ENCODE measurements at places on chromosomes 2 and 18.

DNA sequence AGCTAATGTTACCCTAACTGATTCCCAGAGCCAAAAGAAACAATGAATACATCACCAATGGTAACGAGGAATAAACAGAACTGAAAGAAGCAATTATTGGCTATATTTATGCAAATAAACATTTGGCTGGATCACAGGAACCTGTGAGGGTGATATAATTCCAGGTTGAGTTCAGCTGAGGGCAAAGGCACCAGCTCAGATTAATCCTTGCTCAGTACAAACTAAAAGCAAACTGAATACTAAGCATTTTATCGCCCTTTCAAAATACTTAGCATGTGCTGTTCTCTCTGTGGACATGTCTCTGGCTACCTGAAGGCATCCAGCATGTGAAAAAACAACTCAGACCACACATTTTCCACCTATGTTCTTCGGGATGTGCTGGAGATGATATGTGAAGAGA, 791.7 kb downstream of the METTL4 start:
- DNase-seq: no peak

GRCh38 chr2:165453561-165454094, 15.9 kb upstream of the CSRNP3 start:
- DNase-seq: no peak

DNA sequence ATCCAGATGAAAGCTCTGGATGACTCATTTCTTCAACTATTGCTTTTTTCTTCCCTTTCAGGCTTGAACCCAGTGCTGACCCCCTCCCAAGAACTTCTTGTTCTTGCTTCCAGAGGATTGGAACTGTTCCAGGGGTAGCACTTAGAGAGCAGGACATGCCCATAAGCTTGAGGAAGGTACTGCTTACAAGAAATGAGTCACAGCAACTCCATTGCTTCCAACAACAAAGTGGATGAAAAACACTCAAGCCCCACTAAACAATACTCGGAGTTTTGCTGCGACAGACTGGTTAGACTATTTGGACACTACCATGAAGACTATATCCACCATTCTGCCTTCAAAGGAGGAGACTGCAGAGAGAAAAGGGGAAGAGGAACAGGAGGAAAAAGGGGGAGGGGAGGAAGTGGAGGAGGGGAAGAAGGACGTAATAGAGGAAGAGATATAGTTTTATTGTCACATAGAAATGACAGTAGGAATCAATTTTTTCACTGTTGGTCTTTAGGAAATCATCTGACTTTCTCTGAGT, 1.6 kb upstream of the EPC2 start:
- DNase-seq: no peak

GRCh38 chr2:23550553-23550952, 165.6 kb downstream of the KLHL29 start:
- no peak for DNase-seq

DNA sequence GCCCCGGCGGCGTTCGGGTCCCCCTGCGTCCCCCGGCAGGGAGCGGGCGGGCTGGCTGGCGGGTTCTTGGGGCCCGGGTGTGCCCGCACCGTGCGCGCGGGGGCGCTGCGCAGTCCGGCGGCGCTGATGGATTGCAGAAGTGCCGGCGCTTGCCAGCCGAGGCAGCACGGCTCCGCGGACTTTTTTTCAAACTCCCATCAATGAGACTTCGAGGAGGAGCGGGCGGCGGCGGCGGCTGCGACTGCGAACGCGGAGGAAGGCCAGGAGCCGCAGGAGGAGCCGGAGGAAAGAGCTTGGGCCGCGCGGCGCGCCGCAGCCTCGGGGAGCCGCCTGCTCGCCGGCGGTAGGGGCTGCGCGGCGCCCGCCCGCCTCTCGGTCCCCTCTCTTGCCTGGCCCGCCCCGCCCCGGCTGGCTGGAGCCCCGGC, at the start of gene GLI2:
Gene GLI2, plus strand, starts transcription at position 123 of the 425 bp plus-strand sequence. CDS start 61,453 bp downstream, outside the sequence.
- DNase-seq: no peak

DNA sequence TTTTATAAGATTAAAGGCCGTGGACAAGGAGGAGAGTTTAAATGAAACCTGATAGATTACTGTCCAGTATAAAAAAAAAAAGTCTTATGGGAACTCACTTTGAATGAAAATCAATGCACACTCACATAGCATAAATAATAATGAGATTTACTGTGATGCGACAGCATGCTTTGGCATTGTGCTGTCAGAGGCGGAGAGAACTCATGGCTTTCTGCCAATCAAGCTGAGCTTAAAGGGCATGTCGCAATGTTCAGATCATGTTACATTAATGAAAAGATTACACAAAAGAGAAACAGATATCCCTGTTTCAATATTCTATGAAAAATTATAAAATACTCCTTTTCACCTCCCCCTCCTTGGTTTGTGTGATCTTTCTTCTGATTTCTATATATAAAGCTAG, 310.8 kb downstream of the ERBB4 start:
- no peak for DNase-seq

DNA sequence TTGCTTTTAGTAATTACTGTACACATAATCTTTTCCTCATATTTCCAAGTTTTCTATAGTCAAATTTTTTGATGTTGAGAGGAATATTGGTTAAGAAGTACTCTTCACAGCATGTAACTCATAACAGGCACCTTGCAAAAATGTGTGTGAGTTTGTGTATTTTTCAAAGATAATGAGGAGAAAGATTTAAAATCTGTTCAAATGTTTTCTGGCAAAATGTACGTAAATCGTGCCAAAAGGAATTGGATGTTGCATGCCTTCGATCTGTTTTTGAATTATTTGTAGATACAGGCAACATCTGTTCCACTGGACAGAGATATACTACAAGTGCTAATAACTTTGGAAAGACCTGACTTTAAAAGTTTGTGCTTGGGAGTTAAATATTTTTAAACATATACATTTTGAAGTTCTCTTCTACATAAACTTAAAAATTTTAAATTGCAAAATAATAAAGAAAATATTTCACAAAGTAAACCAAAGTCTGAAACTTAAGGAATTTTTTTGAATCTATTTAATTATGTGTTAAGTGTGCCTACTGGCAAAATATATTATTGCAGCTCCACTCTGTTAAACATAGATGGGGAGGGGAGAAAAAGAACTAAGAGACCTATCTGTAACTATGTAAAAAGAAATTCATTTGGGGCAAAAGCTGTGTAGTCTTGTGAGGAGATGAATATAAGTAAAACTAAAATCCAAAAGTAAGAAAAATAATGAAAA, 133.5 kb upstream of the UBE2E3 start:
- no peak for DNase-seq

GRCh38 chr2:108184419-108184818, 55.3 kb upstream of the SULT1C3 start:
- no peak for DNase-seq

- DNase-seq: no peak
Measured at GRCh38 chr2:143356336-143356735, 227.1 kb downstream of the ARHGAP15 start.

DNA sequence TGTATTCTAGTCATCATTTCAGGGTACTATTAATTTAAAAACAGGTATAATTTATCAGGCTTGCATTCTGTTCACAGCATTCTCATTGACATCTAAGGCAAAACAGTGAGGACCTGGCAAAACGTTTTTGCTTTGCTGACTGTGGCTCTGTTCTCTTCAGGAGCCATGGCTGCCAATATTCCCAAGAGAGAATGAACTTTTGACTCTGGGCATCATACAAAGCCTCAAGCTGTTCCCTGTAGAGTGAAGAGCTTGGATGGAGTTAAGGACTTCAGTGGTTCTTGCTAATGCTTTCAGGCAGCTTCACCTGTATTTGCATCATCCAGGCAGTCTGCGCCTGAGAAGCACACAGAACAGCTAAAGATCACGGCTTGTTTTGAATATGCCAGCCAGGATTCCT, 65.9 kb upstream of the CAVIN2 start:
- DNase-seq: no peak

GRCh38 chr2:58714238-58714637, 473.1 kb upstream of the FANCL start:
- DNase-seq: no peak

- no peak for DNase-seq
Measured at GRCh38 chr2:19746137-19746600, 155.6 kb downstream of the TTC32 start.

GRCh38 chr2:209988010-209988409, 14.4 kb upstream of the RPE start:
- no peak for DNase-seq

DNA sequence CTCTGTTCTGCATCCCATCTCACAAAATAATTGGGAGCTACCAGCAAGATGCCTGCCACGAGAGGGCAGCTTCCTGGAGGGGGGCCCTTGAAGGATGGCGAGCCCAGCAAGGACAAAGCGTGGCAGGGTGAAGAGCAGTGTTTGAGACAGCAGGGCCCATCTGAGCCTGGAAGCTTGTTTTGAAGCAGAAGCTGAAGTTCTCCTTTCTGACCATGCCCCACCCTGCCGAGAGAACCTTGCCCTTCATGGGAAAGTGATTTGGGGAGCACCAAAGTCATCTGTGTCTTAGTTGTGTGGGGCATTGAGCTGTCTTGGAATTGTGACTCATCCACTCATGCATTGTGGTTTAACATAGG, 216.3 kb downstream of the BCL11A start:
- DNase-seq: peak; percentile 1

DNA sequence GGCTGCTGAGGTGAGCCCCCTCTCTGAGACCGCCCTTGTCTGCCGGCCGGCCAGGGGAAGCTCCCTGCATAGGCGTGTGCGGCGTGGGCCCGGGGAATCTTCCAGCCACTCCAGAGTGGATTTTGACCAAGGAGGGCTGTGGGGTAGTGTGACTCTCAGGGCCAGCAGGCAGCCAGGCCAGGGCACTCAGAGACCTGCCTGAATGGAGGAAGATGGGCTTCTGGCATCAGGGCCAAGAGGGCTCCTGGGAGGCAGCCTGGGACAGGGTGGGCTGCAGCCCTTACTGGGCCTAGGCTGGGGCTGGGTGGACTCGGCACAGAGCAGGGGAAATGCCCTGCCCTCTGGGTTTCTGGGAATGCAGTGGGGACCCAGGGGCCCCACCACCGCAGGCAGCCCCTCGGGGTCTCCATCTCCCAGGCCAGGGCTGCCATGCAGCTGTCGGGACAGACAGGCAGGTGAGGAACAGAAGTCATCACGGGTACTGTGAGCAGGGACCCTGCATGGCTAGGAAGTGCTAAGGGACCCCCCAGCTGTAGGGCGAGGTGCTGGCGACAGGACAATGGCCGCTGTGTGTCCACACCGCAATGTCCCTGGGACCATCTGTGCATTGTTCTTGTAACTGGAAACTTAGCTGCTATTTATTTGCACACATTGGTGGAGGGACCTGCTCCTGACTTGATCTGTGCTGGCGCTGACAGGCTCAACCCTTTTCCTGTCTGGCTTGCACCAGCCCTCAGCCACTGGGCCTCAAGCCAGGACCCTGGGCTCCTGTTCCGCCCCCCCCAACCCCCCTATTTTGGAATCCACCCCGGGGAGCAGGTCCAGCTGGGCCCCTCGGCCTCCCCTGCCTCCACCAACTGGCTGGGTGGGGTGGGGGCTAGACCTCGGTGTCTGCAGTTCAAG, 4.1 kb downstream of the PDCD1 start:
- DNase-seq: no peak

- DNase-seq: no peak
Measured at GRCh38 chr2:126909781-126910180, 11.1 kb downstream of the TEX51 start.

- DNase-seq: no peak
Measured at GRCh38 chr2:6787376-6787775, 78.3 kb downstream of the CMPK2 start.

DNA sequence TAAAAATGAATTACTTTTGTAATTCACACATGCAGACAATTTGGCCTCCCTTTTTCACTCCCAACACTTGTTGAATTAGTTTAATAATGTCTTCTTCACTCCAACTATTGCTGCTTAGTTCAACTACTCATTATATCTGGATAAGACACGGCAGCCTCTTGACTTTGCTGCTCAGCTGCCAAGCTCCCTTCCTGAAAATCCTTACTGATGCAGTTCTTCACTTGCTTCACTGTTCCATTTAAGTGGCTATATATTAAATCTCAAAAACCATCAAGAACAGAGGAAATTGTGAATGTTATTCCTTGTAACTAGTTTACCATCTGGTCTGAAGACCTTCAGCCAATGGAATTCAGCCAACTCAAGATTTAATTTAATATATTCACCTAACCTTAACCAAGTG, 127.1 kb downstream of the NCOA1 start:
- no peak for DNase-seq

- DNase-seq: no peak
Measured at GRCh38 chr2:220219371-220219770, 591.9 kb downstream of the SLC4A3 start.

DNA sequence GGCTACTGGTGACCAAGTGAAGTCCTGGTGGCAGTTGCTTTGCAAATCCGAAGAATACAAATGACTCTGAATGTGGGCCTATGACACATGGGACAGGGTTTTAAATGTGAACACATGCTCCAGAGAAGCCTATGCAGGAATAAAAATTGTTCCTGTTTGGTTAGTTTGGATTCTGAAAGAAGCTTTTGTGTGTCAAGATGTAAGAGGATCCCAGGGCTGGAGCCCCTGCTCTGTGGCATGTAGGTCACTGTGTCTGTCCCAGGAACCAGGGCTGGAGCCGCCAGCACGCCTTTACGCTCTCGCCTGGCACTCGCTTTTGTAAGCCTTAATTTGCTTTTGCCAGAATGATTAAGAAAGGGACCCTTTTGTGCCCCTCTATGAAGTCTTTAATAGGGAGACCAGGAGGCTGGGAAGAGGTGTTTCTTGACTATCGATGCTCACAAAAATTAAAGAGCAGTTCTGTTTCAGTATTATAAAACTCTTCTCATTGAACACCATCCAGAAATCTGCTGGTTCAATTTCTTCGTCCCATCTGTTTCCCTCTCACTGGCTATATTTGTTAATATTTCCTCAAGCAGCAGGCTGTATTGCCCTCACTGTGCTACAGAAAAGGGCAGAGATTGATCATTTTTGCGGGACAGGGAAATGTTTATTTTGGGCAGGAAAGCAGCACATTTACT, 532.7 kb upstream of the POU3F3 start:
- DNase-seq: no peak

- peak; percentile 74 for DNase-seq
Measured at GRCh38 chr2:238263204-238264071, 23.6 kb upstream of the HES6 start.

DNA sequence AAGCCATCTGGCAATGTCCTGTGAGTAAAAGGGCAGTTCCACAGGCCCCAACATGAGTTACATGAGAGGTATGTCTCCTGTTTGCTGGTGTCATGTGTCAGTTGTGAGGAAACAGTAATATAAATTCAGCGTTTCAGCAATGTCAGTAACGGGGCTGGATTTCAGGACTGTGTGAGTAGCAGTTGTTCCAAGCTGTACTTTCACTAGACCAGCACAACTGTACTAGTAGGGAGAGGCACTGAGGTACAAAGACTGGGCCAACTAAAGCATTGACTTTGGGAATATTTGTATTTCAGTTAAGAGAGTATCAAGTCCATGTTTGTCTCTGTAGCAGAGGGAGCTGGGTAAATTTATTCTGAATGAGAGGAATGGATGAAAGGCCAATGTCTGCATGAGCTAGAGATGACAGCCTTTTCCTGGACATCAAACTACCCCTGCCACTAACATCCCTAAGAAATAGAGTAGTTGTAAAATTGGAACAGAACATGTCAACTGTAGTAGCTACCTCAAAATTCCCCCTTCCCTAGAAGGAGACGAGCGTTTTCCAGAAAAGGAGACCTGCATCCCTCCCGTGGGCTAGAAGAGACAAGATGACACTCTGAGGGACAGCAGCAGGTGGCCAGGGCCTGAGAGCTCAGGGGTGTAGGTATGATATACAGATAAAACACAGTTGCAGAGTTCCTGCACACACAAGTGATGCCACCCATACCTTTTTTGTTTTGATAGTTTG, 24.4 kb downstream of the EIF4E2 start:
- DNase-seq: no peak

- DNase-seq: no peak
Measured at GRCh38 chr2:126889071-126889470, 9.6 kb upstream of the TEX51 start.

GRCh38 chr2:11613297-11613696, 56.7 kb downstream of the NTSR2 start:
- no peak for DNase-seq
